ENCODE measurements at places on chromosomes 13 and 19. TPM values are rescaled to one million over a fixed set of nuclear protein-coding genes. Genes with fewer than 3 reads are reported as not detected.

LILRB1 gene
- total RNA-seq: 10.9 TPM

ATXN8OS gene
- total RNA-seq: not detected

ZNF491 gene
- total RNA-seq: 2.5 TPM

PCDH9 gene
- 9.5 TPM for total RNA-seq

CCDC169 gene
- 1.5 TPM for total RNA-seq

MISP gene
- 17.8 TPM for total RNA-seq

APOC4 gene
- not detected for total RNA-seq

KLK8 gene
- total RNA-seq: 4.2 TPM

RNF113B gene
- not detected for total RNA-seq

ZSCAN1 gene
- 0.98 TPM for total RNA-seq

CGB8 gene
- not detected for total RNA-seq

KIR2DL4 gene
- total RNA-seq: 0.25 TPM

GTF2F1 gene
- total RNA-seq: 61.7 TPM

SLC6A16 gene
- total RNA-seq: 3.7 TPM

SLC5A5 gene
- total RNA-seq: 0.16 TPM

BEST2 gene
- not detected for total RNA-seq

USHBP1 gene
- total RNA-seq: 8.9 TPM

NLRP9 gene
- total RNA-seq: 0.09 TPM

DHX34 gene
- total RNA-seq: 13.6 TPM

THSD8 gene
- total RNA-seq: 3.2 TPM

NAPSA gene
- 217 TPM for total RNA-seq

ZNF420 gene
- 11.9 TPM for total RNA-seq

NLRP8 gene
- total RNA-seq: not detected

WASF3 gene
- total RNA-seq: 18.5 TPM

KIR2DL3 gene
- total RNA-seq: 0.25 TPM

FCHO1 gene
- 5.9 TPM for total RNA-seq

TNFRSF19 gene
- total RNA-seq: 14.7 TPM

GRK1 gene
- not detected for total RNA-seq

HPN gene
- 134 TPM for total RNA-seq

SULT2A1 gene
- not detected for total RNA-seq

TEX101 gene
- not detected for total RNA-seq

CYP4F12 gene
- total RNA-seq: 4.4 TPM

CRTC1 gene
- total RNA-seq: 26.8 TPM

PABPC3 gene
- 0.22 TPM for total RNA-seq

PDX1 gene
- not detected for total RNA-seq

SIAH3 gene
- total RNA-seq: 0.03 TPM

CAMSAP3 gene
- total RNA-seq: 18.5 TPM

LILRA1 gene
- total RNA-seq: 2.2 TPM

PSG7 gene
- total RNA-seq: not detected

CRB3 gene
- total RNA-seq: 58.2 TPM

MISP3 gene
- total RNA-seq: 8.7 TPM

MED29 gene
- 50.4 TPM for total RNA-seq
